Endodermal cell (in vitro differentiated cells): ENCODE measurements at places on chromosomes 12 and 14. TPM values are rescaled to one million over a fixed set of nuclear protein-coding genes. Genes with fewer than 3 reads are reported as not detected.

VRK1 gene
- 39.1 TPM in 2 replicates for total RNA-seq

A2M gene
- 0.23 to 0.66 TPM in 2 of 3 replicates, not detected in the other for total RNA-seq

LRRC43 gene
- 1.4 and 1.5 TPM in 2 replicates for total RNA-seq

ANKS1B gene
- total RNA-seq, result 28.5 to 42.6 TPM (median 28.5 TPM) in 3 replicates

TEX22 gene
- total RNA-seq, result 0.72 to 1.9 TPM (median 1.2 TPM) in 3 replicates

KRT74 gene
- not detected in 3 replicates for total RNA-seq

DNA sequence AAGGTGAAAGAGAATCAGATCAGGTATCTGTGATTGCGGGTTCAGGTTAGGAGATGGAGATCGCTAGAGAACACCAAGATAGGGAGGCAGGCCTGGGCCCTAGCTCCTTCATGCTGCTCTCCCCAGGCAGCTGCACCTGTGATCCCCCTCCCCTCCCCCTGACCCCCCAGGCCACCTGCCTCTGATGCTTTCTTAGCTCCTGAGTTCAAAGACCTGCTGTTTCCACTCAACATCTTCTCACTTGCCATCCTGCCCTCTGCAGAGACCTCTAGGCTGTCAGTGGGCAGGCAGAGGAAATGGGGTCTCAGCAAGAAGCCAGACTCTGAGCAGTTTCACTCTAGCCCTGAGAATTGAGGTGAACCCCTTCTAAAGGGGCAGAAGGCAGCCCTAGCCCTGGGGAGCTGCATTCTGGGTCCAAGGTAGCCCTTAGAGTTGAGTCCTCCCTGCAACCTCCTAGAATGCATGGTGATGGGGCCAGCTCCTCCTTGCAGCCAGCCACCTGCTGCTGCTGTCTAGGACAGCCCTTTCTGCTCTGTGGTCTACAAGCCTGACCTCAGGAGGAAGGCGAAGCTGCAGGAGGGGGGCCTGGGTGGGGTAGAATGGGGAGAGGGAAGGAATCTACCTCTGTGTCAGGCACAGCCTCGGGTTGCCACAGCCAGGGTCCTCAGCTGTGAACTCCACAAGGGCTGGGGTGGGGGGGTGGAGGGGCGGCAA lies 6.4 kb upstream of the SLC48A1 start:
- no peaks in the 10 kb centered on the region for H3K36me3 ChIP-seq
- no peaks in the 10 kb centered on the region for H3K27me3 ChIP-seq
- peaks cover 5% of the 10 kb centered on the region for H3K4me1 ChIP-seq

DNA sequence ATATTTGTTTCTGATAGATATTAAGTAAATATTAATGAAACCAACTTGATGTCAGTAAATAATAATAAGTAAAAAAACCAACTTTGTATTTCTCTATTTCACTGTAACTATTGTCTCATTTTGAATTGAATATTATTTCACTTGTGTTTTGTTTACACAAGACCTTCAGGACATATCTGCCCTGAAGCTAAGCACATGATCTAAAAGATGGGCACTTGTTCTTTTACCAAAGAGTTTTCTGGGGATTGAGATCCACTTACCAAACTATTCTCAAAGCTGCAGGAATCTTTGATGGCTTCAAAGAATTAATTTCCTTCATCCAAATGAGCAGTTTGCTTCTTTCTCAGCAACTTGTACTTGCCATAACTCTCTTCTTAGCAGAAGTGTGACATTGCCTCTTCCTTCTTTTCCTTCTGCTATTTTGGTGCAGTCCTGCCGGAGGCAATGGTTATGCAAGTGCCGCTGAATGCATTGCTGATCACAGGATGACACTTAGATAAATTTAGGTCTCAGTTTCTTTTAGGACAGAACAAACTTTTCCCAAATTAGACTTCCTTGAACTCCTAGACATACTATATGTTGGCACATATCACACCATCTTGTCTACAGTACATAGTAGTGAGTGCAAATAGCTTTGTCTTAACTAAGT lies 9.2 kb downstream of the FAR2 start:
- no peak overlapping the region for H3K27ac ChIP-seq
- H3K4me3 ChIP-seq, result no peak overlapping the region
- H3K27me3 ChIP-seq, result no peaks in the 10 kb centered on the region
- H3K4me1 ChIP-seq, result peaks cover 5% of the 10 kb centered on the region

DNA sequence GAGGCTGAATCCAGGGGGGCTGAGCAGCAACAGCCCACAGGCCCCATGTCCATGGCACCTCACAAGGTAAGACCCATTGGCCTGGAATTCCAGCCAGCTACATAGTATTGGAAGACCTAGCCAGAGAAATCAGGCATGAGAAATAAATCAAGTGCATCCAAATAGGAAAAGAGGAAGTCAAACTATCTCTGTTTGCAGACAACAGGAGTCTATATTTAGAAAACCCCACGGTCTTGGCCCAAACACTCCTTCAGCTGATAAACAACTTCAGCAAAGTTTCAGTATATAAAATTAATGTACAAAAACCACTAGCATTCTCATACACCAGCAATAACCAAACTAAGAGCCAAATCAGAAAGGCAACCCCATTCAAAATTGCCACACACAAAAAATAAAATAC lies 16.9 kb downstream of the PDE6H start:
- no peak for DNase-seq
- no peak overlapping the region for H3K4me3 ChIP-seq
- H3K4me1 ChIP-seq, result no peaks in the 10 kb centered on the region
- H3K27me3 ChIP-seq, result no peaks in the 10 kb centered on the region

GRCh38 chr12:100518376-100518775 lies 44.7 kb downstream of the NR1H4 start:
- no peak overlapping the region for H3K27ac ChIP-seq
- no peaks in the 10 kb centered on the region for H3K36me3 ChIP-seq
- H3K4me1 ChIP-seq, result no peaks in the 10 kb centered on the region
- no peak overlapping the region for H3K4me3 ChIP-seq
- H3K27me3 ChIP-seq, result no peaks in the 10 kb centered on the region

- no peak overlapping the region for H3K27ac ChIP-seq
- DNase-seq, result no peak
- no peaks in the 10 kb centered on the region for H3K36me3 ChIP-seq
- H3K27me3 ChIP-seq, result no peaks in the 10 kb centered on the region
These were observed 8.0 kb downstream of the KRT6B start for GRCh38 chr12:52443966-52444365.

DNA sequence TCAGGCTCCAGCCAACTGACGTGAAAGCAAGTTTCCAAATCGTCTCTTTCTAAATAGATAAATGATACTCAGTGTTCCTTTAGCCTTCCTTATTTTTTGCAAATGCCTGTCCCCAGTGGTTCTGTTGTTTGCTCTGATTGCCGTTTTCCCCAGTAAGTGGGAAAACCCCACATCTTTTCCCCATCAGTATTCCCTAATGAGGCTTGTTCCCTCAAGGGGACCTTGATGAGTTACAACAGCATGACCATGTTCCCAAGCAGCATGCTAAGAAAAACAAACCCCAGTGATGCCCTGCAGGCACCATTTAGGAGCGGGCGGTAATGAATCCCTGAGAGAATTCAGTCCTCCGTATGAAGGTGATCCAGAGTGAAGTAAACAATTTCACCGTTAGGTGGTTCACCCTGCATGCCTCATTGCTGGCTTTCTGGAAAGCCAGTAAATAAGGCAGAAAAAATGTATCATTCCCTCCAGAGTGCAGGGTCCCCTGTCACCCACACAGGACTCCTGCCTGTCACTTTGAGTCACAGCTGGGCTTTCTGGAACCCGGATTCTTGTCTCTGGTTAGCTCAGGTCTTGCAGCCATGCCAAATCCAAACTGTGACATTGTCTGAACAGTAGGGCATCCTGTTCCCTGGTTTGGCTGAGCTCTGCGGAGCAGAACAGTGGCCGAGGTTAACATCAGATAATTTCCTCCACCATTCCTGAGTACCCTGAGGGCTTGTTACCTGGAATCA lies 222.6 kb downstream of the RGS6 start:
- no peaks in the 10 kb centered on the region for H3K4me1 ChIP-seq
- no peaks in the 10 kb centered on the region for H3K27me3 ChIP-seq
- no peak for DNase-seq
- H3K36me3 ChIP-seq, result no peaks in the 10 kb centered on the region
- H3K27ac ChIP-seq, result no peak overlapping the region
- H3K4me3 ChIP-seq, result no peak overlapping the region

- H3K27ac ChIP-seq, result peak overlapping the region; percentile 80
- H3K4me1 ChIP-seq, result peaks cover 11% of the 10 kb centered on the region
- no peaks in the 10 kb centered on the region for H3K36me3 ChIP-seq
- H3K4me3 ChIP-seq, result peak overlapping the region; percentile 79
- DNase-seq, result peak; percentile 88
These were observed 367 bp downstream of the GALNT16 start for GRCh38 chr14:69260190-69260860.

GRCh38 chr12:52119398-52120254 lies 40.1 kb downstream of the SMIM41 start:
- peak; percentile 95 for DNase-seq
- H3K4me1 ChIP-seq, result no peaks in the 10 kb centered on the region
- H3K27ac ChIP-seq, result no peak overlapping the region
- H3K36me3 ChIP-seq, result no peaks in the 10 kb centered on the region
- H3K4me3 ChIP-seq, result no peak overlapping the region

DNA sequence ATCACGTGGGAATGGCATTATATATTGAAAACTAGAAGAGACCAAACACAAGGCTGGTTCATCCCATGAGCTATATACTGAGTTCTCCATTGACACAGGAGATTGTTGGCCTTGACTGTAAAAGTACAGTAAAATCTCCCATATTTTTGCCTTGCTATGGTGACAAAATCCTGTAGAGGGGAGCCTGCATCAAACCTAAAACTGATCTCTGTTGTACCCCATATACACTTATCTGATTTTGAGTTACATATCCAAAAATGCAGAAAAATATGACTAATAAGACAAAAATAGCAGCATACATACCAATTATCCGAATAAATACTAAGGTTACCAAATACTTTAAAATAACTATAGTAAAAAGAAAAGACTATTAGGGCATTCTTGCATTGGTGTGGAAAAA lies 60.4 kb downstream of the TMTC3 start:
- no peak overlapping the region for H3K27ac ChIP-seq
- no peak for DNase-seq
- no peaks in the 10 kb centered on the region for H3K4me1 ChIP-seq
- H3K4me3 ChIP-seq, result no peak overlapping the region
- H3K27me3 ChIP-seq, result no peaks in the 10 kb centered on the region

- H3K4me1 ChIP-seq, result no peaks in the 10 kb centered on the region
- no peak overlapping the region for H3K27ac ChIP-seq
- H3K36me3 ChIP-seq, result no peaks in the 10 kb centered on the region
These were observed 3.8 kb downstream of the BCDIN3D start for GRCh38 chr12:49838973-49839633.

GRCh38 chr14:46053221-46053620 lies 598.4 kb downstream of the RPL10L start:
- no peaks in the 10 kb centered on the region for H3K27me3 ChIP-seq
- H3K36me3 ChIP-seq, result no peaks in the 10 kb centered on the region
- H3K4me3 ChIP-seq, result no peak overlapping the region
- H3K4me1 ChIP-seq, result no peaks in the 10 kb centered on the region
- H3K27ac ChIP-seq, result no peak overlapping the region
- DNase-seq, result no peak

DNA sequence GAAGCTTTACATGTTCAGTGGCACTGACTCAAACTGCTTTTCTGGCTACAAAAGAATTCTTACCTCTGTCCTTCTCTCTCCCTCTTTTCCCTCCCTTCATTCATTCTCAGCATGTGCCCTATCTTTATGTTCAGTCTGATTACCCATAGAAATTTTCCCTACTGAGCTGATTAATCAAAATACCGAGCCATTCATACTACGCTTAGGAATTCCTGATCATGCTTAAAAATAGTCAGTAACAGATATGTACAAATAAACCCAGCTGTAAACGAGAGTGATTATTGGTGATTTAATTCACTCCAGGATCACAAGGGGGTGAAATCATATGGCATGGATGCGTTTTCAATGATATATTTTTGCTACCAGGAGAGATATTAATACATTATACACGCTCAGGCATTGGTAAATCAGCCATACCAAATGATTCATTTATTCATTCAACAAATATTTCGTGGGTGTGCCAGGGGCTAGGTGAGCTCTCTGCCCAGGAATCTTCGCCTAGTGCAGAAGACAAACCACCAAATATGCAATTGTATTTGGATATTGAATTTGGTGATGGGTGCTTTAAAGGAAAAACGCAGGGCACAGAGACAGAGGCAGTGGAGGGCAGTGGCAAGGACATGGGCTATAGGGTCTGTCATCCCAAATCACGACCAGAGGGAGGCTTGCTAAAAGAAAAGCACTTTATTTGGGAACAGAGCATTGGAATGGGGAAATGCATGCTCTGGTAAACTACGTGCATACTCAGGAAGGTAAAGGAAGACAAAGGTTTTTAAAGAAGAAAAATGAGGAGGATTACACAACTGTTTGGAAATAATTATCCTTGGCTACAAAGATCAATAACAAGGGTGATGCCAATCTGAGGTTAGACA lies 13.9 kb upstream of the VRK1 start:
- DNase-seq, result no peak
- no peaks in the 10 kb centered on the region for H3K27me3 ChIP-seq
- H3K27ac ChIP-seq, result no peak overlapping the region
- no peak overlapping the region for H3K4me3 ChIP-seq

- no peak for DNase-seq
- H3K27ac ChIP-seq, result no peak overlapping the region
- no peak overlapping the region for H3K4me3 ChIP-seq
- no peaks in the 10 kb centered on the region for H3K27me3 ChIP-seq
- H3K36me3 ChIP-seq, result no peaks in the 10 kb centered on the region
- H3K4me1 ChIP-seq, result no peaks in the 10 kb centered on the region
These were observed 390.6 kb downstream of the PAWR start for GRCh38 chr12:79300199-79300568.

- no peaks in the 10 kb centered on the region for H3K4me1 ChIP-seq
- H3K36me3 ChIP-seq, result no peaks in the 10 kb centered on the region
- no peak overlapping the region for H3K4me3 ChIP-seq
- DNase-seq, result no peak
- no peaks in the 10 kb centered on the region for H3K27me3 ChIP-seq
- H3K27ac ChIP-seq, result no peak overlapping the region
These were observed 573.2 kb downstream of the PRKD1 start for GRCh38 chr14:29354486-29354885.

- no peaks in the 10 kb centered on the region for H3K36me3 ChIP-seq
- no peak overlapping the region for H3K4me3 ChIP-seq
These were observed 94.4 kb downstream of the CRACR2A start for GRCh38 chr12:3658327-3659163.

DNA sequence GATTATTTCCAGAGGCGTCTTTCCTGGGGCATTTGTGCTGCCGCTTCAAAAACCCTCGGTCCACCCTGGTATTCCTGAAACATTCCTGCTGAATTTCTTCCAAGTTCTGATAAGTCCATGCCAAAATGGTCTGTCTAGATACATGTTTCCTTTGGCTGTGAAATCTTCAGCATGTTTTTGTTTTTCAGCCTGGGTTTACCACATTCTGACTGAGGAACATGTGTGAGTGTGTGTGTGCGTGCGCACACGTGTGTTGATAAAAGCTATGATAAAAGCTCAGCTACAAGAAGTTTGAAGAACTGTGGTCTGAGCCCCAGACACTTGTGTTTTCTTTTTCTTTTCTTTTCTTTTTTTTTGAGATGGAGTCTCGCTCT lies 22.4 kb downstream of the ANKRD9 start:
- no peak overlapping the region for H3K4me3 ChIP-seq
- H3K4me1 ChIP-seq, result no peaks in the 10 kb centered on the region
- H3K36me3 ChIP-seq, result no peaks in the 10 kb centered on the region
- H3K27ac ChIP-seq, result no peak overlapping the region

GRCh38 chr12:29682088-29682487 lies 101.7 kb downstream of the TMTC1 start:
- H3K27ac ChIP-seq, result no peak overlapping the region
- peaks cover 6% of the 10 kb centered on the region for H3K36me3 ChIP-seq
- DNase-seq, result no peak
- H3K4me3 ChIP-seq, result no peak overlapping the region
- no peaks in the 10 kb centered on the region for H3K4me1 ChIP-seq

- no peak overlapping the region for H3K4me3 ChIP-seq
- H3K27me3 ChIP-seq, result no peaks in the 10 kb centered on the region
- H3K36me3 ChIP-seq, result peaks cover 92% of the 10 kb centered on the region
- no peak overlapping the region for H3K27ac ChIP-seq
- no peak for DNase-seq
These were observed 42.0 kb downstream of the AREL1 start for GRCh38 chr14:74670726-74671411.
